Activated gamma-delta T cell (primary cell): ENCODE measurements at places on chromosomes 4 and X.

DNA sequence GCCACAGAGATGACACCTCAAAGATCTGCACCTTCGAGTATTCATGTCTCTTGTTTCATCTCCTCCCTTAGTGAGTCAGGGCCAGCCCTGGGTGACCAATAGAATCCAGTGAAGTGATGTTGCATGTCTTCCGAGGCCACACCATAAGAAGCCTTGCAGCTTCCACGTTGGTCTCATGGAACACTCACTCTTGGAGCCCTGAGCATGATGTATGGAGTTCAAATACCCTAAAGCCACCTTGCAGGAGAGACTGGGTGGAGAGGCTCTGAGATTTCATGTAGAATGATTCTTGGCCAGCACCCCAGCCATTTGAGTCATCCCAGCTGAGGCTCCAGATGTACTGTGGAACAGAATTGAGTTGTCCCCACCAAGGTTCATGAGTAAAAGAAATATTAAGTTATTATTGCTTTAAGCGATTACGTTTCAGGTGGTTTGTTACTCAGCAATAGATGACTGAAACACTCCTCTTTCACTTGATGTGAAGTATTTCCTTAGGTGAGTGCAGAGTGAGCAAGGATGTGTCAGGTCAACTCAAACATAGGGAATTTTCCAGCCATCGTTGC lies 5.0 kb upstream of the RP2 start:
- no peak for DNase-seq

DNA sequence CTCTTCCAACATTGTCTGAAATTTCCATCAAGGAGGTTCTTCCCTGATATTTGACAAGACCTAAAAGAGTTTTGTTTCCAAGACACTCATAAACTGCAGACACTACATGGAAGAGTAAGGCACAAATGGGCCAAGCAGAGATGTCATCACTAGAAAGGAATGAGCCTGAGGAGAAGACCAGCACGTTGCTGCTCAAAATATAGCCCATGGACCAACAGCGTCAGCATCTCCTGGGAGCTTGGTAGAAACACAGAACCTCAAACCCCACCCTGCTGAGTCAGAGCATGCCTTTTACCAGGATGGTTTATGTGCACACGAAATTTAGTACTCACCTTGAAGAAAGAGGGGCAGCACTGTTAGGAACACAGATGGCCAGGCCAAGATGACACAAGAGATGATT lies 128.7 kb upstream of the MID1 start:
- no peak for DNase-seq

GRCh38 chr4:111689731-111690130 lies 455.5 kb upstream of the FAM241A start:
- DNase-seq = no peak

GRCh38 chr4:126957556-126957955 lies 675.2 kb upstream of the INTU start:
- no peak for DNase-seq

- DNase-seq = no peak
Observed at GRCh38 chr4:129233691-129234090, 137.7 kb downstream of the C4orf33 start.

GRCh38 chr4:77127215-77127614 lies 29.8 kb upstream of the CCNG2 start:
- DNase-seq = no peak

GRCh38 chr4:52640808-52641565 lies 18.1 kb downstream of the USP46 start:
- no peak for DNase-seq

- no peak for DNase-seq
Observed at GRCh38 chr4:19319607-19320006, 932.1 kb upstream of the SLIT2 start.

GRCh38 chrX:1248331-1249061 lies 20.1 kb upstream of the CSF2RA start:
- no peak for DNase-seq

- DNase-seq = no peak
Observed at GRCh38 chr4:7649741-7650531, 215.2 kb upstream of the PSAPL1 start.

DNA sequence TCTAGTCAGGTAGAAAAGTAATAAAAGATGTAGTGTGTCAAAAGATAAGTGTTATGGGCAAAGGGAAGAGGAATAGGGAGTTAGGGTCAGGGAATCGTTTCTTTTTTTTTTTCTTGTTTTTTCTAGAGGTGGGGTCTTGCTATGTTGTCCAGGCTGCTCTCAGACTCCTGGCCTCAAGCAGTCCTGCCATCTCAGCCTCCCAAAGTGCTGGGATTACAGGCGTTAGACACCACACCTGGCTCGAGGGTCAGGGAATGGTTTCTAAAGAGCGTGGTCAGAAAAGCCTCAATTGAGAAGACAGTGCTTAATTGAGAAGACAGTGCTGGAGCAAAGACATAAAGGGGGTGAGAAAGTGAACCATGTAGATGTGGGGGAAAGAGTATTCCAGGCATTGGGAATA lies 19.1 kb downstream of the SMARCAD1 start:
- no peak for DNase-seq

GRCh38 chr4:117784266-117784665 lies 250.0 kb upstream of the NDST3 start:
- no peak for DNase-seq

DNA sequence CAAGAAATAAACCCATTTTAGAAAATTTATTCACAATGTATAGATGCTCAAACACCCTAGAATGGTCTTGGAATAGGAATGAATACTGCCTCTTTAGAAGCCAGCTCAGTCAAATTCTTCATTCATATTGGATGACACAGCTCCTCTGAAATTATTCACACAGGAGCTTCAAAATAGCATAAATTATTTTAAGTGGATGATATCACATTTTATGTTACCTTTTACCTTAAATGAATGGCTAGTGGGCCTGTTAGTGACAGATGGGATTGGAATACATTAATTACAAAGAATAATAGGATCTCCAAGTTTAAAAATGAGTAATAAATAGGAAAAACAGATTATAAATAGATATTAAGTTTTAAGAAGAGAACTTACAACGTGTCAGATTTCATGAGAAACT lies 184.4 kb downstream of the GABRB1 start:
- DNase-seq = no peak

- DNase-seq = no peak
Observed at GRCh38 chr4:19807505-19807904, 444.2 kb upstream of the SLIT2 start.

- no peak for DNase-seq
Observed at GRCh38 chr4:189147005-189147929, 793.4 kb upstream of the FRG1 start.

- no peak for DNase-seq
Observed at GRCh38 chr4:119647558-119647957, 19.0 kb upstream of the PDE5A start.

DNA sequence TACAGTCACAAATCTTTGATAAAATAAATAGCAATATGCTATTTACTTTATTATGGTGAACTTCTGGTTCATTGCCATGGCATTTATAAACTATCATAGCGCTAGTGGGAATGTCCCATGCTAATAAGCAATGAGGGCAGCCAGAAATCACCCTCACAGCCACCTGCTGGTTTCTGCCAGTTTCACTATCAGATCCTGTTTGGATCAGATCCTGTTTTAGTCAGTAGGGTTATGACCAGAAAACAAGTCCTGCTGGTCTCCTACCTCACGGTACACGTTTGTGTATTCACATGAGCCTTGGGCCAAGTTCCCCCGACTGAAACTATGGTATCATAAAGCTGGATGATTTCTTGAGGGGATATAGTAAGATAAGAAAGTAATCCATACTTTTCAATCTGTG lies 17.7 kb downstream of the FOXR2 start:
- DNase-seq = no peak

- DNase-seq = no peak
Observed at GRCh38 chr4:122665161-122665929, 44.5 kb upstream of the IL21 start.
